ENCODE measurements at places on chromosomes 4 and X.

DNA sequence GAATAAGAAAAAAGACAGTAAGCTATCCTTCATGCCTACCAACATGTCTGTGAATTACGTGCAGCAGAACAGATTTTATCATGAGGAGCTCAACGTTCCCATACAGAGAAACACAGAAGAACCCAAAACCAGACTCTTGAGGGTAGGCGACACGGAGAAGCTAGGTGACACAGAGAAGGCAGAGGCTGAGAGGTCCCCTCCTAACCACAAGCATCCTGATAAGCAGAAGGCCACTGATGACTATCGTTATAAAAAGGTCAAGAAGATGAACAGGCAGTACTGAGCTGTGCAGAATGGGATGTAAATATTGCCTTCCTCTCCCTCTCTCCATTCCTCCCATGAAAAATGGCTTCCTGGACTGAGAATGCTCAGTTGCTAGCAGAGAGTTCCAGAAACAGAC is 350.2 kb upstream of the BOD1L1 start:
- no peak for DNase-seq

DNA sequence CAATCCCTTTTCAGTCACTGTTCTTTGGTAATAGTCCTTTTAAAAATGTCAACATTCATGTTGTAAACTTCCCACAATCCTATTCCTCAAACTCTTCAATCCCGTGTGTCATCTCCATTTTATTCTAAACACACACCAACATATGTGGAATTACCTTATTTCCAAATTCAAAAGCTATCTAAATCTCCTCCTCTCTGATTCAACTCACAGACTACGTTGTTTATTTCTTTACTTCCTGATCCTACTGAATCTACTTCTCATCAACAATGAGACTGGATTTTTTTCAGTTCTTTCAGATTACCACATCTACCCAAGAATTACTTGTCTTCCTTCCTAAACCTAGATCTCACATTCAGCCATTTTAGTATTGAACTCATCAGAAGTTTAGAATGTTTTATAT is 188.2 kb downstream of the GABRB1 start:
- DNase-seq, result no peak

GRCh38 chr4:173807347-173807746 is 277.3 kb upstream of the HAND2 start:
- DNase-seq, result peak; percentile 52

GRCh38 chr4:168384437-168385141 is 66.0 kb upstream of the DDX60 start:
- DNase-seq, result no peak

- DNase-seq, result no peak
Observed at GRCh38 chrX:9926002-9926401, 41.2 kb upstream of the CLDN34 start.

GRCh38 chrX:42020225-42020624 is 96.9 kb upstream of the CASK start:
- no peak for DNase-seq

GRCh38 chr4:156976147-156976546 is 4.5 kb upstream of the PDGFC start:
- DNase-seq, result peak; percentile 83

DNA sequence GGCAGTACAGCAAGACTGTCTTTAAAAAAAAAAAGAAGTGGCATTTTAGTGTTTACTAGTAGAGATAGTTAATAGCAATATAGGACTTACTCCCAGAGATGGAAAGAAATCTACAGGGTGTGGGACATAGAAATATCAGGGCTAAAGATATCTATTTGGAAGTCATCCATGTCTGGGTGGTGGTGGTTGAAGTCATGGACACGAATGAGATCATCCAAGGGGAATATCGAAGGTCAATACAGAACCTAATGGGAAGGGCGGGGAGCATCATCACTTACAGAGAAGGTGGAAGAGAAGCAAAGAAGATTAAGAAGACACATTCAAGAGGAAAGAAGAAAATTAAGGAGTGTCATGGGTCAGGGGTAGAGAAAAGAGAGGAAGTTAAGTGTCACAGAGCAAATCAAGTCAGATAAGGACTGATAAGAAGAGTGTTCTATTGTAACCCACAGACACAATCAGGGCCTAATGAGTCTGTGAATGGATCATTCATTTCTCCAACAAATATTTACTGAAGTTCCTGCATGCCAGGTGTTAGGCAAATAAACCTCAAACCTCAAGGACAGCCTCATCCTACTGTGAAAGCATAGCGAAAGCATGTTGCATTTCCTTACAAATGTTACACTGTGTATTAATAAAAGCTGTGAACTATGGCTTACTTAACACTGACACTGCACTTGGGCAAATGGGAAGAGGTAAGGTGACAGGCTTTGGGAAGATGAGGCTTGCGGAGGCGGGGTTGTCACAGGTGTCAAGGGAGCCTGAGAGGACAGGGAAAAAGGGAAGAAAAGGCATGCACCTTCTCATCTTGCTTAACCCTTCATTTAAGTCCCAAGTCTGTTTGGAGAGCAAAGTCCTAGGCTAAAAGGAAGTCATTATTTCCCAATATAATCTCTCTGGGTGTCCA is 65.3 kb downstream of the ELOVL6 start:
- DNase-seq, result no peak

- peak; percentile 84 for DNase-seq
Observed at GRCh38 chr4:1033840-1034551, 22.6 kb downstream of the FGFRL1 start.
